Activated CD8-positive, alpha-beta memory T cell treated with anti-CD3 and anti-CD28 coated beads, Interleukin-2, amount 50 U/mL, for 48 hours (primary cell): ENCODE measurements at places on chromosomes 1 and 21.

DNA sequence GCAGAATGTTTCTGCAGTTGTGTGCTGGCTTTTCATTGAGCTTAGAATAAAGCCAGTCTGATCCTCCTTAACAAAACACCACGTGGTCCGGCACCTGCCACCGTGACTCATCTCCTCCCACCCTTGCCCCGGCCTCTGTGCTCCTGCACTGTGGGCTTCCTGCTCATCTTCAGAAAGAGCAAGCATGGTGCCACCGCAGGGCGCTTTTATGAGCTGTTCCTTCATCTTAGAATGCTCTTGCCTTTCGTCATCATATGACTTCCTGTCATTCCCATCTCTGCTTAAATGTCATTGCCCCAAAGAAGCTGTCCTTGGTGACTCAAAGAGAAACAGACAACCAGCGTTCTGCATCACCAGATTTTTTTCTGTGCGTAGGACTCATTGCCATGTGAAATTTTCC lies 117.8 kb downstream of the HHAT start:
- peak; percentile 85 for DNase-seq

DNA sequence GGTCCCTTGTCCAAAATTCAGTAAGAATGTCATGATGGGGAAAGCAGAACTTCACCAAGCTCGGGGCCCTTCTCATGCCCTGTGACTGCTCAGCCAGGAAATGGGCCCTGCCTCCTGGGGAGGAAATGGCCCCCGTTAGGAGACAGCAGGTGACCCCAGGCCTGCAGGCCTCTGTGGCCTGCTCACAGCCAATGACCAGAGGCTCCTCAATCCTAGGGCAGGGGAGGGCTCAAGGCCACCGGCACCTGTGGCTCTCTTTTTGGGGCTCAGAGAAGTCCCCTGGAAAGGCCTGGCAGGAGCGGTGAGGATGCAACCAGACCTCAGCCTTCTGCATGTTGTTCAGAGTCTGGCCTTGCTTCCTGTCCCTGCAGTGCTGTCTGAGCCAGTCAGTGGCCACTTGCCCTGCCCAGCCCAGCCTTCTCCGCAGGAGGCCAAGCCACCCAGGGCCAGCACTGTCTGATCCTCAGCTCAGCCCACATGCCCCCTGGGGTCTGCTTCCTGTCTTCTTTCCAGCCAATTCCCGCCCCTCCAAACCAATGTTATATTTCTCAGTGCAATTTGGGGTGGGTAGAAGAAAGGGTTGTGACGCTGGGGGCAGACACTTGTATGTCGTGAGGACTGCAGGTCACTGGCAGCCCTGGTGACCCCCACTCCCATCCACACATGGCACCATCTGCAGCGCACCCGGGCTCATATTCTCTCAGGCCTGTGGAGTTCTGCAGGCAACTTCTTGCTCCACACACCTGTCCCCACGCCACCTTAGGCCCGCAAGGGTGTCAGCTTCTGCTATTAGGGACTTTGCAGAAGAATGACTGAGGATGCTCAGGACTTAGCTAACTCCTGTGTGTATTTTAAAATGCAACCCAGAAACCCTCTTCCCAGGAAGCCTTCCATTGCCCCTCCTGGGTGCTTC lies 83.6 kb downstream of the ITPKB start:
- DNase-seq: no peak

- no peak for DNase-seq
These were observed 437 bp downstream of the IFNLR1 start for GRCh38 chr1:24186711-24186992.

DNA sequence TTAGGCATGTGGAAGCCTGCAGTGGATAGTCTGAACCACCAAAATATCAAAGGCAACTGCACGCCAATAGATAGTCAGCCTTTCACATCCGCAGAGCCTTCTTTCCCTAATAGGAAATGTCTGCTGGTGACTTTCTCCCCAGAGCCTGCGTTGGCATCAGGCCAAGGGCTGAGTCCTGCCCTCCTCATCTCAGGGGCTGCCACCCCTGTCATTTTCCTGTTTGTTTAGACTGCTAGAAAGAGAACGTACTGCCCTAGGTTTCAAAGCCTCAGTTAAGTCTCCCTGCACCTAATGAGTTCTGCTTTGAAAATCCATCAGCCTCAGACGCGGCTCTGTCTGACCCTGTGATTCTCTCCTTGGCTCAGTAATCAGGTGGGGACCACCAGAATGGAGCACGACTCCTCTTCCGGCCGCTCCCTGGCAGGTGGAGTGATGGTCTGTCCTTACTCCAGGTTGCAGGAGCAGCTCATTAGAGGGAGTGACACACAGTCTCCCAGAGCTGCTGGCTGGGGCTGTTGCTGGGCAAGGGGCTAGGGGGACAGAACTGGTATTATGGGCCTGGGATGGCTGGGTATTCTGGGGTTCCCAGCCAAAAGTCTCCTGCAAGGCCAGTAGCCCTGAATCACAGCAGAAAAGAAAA lies 27.3 kb downstream of the STUM start:
- DNase-seq: no peak

- no peak for DNase-seq
These were observed 67.9 kb downstream of the SLC44A5 start for GRCh38 chr1:75542818-75543570.

- DNase-seq: no peak
These were observed 181.5 kb downstream of the GABPA start for GRCh38 chr21:25916226-25916625.

GRCh38 chr1:44523593-44524591 lies 118.8 kb downstream of the RNF220 start:
- DNase-seq: no peak

DNA sequence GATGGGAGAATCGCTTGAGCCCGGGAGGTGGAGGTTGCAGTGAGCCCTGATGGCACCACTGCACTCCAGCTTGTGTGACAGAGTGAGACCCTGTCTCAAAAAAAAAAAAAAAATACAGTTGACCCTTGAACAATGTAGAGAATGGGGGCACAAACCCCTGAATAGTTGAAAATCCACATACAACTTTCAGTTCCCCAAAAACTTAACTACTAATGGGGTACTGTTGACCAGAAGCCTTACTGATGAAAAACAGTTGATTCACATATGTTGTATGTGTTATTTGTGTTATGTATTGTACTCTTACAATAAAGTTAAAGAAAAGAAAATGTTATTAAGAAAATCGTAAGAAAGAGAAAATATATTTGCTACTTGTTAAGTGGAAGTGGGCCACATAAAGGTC lies 51.2 kb upstream of the COA6 start:
- no peak for DNase-seq

GRCh38 chr1:189211742-189212141 lies 1265.9 kb downstream of the BRINP3 start:
- no peak for DNase-seq

- DNase-seq: no peak
These were observed 558.2 kb upstream of the PRMT6 start for GRCh38 chr1:106498238-106498637.

DNA sequence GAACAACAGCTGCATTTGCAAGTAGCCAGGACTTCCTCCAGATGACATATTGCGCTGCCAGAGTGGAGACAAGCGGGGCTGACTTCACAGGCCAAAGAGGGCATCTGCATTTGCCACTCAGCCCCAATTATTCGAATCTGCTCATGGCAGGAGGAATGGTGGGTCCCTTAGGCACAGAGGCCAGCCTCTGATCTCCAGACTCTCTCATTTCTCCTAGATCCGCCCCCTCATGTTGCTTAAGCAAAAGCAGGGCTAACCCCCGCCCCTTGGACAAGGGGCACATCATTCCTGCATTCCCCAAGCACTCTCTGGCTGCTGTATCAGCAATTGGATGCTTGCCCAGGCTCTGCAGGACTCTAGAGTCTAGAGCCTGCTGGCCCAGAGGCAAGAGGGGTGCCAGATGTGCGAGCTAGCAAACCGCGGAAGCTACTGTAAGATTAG lies 262.4 kb downstream of the ST6GALNAC3 start:
- no peak for DNase-seq

DNA sequence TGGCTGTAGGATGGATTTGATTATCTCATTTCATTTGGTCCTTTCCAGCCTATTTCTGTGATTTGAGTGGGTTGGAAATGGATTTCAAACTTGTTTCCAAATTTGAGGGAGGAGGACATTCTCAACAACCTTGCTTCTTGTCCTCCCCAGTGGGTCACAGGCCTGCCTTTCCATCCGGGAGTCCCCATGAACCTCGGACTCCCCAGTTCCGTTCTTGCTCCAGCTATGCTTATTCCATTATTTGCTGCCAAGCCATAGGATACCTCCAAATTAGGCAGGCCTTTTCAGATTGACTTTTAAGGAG lies 97.8 kb downstream of the DUSP10 start:
- DNase-seq: no peak

DNA sequence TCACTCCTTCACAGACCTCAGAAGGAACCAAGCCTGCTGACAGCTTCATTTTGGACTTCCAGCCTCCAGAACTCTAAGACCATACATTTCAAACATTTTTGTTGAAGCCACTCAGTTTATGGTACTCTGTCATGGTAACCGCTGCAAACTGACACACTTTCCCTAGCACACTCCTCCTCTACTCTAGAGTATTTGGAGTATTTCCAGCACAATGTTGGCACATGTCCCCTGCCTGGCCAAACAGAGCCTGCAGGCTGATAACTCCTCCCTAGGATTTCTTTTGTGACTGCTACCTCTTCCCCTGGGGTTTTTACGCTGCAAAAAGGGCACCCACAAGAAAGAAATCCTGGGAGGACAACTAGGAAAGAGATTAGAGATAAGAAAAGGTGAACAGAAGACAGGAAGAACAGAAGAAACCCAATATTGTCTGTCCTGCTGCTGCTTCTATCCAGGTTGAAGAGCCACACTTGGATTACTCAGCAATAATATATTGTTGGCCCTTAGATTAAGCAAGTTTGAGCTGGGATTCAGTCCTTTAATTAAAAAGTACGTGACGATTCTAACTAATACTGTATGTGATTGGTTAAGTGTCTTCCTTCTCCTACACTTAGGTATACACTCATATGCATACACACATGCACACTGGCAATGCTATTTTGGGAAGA lies 844.1 kb downstream of the LTN1 start:
- DNase-seq: no peak

DNA sequence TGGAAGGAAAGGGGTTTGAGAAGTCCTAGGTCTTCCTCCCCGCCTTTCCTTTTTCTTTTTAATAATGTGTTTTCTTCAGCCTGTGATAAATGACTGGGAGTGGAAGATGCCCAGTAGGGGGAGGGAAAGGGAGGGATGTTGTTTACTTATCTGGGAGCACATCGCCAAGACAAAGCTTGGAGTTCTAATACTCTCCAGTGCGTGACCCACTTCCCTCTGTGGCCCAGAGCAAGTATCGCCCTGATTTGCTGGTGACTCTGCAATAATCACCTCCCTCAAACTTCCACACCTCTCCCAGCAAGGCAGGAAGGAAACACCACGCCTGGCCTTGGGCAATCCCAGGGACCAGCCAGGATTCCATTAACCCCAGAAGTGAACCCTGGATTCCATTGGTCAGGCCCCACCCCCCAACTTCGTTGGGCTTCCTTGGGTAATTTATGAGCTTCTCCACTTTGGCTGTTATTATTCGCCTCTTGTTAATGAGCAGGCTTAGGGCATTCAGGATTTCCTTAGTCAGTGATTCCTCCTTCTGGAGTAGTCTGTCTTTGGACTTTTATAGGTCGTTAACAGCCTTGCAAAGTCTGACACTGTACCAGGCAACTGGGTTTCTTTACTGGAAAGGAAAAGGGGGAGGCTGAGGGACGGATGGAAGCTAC lies 24.3 kb upstream of the GRHL3 start:
- DNase-seq: no peak

DNA sequence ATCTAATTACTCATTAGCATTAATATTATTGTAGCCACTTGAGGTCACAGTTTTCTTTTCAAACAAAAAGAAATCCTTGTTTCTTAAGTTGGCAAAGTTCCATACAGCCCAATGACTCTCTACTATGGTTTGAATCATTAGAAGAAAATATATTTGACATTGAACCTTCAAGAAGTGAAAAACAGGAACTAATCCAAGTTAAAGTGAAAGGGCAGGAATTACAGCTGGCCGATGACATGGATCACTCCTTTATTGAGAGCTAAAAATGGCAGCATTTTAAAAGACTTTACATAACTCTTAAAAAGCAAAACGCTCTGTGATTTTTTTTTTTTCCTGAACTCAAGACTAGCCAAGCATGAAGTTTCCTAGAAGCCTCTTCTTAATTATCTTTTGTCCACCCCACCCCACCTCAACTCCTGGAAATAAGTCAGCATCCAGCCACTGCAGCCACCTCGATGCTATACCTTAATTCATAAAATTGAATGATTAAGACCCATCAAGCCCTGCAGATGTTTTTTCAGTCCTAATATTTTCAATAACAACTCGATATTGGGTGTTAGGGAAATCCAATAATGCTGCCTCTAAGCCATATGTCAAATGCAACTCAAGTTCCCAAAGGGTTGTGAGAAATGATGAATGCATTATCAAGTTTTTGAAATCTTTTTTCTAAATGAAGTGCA lies 323.1 kb downstream of the HHIPL2 start:
- no peak for DNase-seq

GRCh38 chr1:110688514-110688913 lies 13.8 kb upstream of the KCNA3 start:
- DNase-seq: no peak

- DNase-seq: no peak
These were observed 6.5 kb downstream of the PAXBP1 start for GRCh38 chr21:32765058-32765457.

DNA sequence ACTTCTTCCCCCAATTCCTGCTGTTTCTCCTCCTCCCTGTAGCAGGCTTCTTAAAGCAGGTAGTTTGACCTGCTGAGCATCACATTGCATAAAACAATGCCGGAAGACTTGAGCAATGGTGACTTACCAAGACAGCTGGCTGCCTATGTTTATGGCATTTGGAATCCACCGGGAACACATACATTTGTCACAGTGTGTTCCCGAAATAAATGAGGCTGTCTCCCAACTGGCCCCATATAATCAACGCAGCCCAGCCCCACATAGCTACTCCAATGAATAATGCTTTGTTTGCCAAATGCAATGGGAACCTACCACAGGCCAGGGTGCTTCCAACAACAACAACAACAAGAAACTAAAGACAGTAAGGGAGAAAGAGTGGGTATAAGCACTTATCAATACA lies 186.1 kb upstream of the MAP1LC3C start:
- DNase-seq: no peak

- no peak for DNase-seq
These were observed 59.0 kb downstream of the SYT6 start for GRCh38 chr1:114094675-114095074.

GRCh38 chr1:86156566-86157455 lies at the start of gene COL24A1:
Gene COL24A1, minus strand, starts transcription at chr1:86156772. Its CDS starts 376 bp downstream, at chr1:86156396.
- peak; percentile 55 for DNase-seq

DNA sequence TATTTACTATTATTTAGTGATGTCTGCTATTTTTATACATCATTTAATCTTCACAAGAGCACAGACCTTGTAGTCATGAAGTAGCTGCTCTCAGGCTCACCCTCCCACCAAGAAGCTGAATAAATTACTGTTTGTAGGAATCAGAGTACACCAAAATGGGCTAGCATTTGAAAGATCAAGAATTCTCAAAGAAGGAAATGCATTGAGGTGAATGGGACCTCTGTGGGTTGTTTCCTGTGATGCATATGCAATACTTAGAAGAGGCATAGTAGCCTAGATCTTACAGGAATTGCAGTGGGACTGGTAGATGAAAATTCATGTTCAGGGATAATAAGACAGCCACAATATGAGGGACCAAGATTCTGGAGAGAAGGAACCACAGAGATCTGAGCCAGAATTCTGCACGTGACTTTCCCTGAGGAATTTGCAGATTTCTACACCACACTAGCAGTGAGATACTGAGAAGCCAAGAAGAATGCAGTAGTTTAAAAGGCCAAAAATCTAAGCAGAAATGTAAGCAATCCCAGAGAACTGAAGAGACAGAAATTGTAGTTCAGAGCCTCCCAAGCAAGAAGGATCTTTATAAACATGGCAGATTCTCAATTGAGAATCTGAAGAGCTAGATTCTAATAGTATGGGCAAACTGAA lies 307.0 kb downstream of the ST6GALNAC3 start:
- no peak for DNase-seq
